AG04449 (cell line): ENCODE measurements at places on chromosomes 7 and 10.

DNA sequence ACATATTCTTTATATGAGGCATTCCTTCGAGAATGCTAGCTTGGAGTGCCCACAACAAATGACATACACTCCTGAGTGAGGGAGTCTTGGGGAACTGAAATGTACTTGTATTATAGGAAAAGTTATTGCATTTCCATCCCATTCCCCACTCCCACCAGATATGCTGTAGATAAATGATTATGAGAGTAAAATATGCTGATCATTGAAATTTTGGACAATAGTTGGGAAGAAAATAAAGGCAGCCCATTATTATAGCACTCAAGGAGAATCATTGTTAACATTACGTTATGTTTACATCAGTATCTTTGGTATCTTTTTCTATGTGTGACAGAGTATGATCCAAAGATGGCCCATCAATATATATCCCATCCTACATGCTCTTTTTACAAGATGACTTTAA, 194.4 kb downstream of the GATA3 start:
- DNase-seq, result no peak

- no peak for DNase-seq
These were observed 12.3 kb upstream of the TRDMT1 start for GRCh38 chr10:17213646-17214349.

GRCh38 chr10:132972149-132972985, 30.0 kb upstream of the CFAP46 start:
- DNase-seq, result no peak

DNA sequence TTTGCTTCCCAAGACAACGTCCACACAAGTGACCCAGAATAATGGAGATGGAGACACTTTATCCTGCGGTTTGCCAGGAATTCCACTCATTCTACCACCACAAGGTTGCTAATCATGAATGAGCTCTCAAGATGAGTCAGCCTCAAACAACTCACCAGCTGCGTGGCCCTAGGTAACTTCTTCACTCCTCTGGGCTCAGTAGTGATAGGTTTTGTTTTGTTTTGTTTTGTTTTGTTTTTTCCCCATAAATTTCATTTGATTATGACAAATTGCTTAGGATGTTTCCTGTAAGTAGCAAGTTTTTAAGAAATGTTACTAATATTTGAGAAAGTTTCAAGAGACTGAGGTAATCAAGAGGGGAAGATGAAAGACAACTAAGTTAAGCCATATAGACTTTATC, 286.8 kb downstream of the PARD3 start:
- peak; percentile 80 for DNase-seq

- no peak for DNase-seq
These were observed 634 bp upstream of the HOXA7 start for GRCh38 chr7:27156916-27157701.

DNA sequence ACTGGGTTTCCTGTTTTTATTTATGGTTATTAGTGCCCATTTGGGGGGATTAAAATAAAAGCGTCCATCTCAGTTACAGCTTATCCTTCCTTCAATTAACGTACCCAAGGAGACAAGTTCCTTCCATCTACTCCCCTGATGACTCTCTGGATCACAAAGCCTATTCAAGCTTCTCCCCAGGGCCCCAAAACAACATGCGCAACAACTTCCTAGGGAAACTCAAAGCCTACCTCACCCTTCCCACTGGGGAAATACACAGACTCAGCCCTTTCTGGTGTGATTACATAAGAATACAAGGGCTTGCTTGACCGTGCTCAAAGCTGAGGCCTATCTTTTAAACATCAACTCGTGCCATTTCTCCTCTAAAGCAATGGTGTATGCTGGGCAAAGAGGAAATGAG, 112.4 kb downstream of the CDK6 start:
- no peak for DNase-seq

DNA sequence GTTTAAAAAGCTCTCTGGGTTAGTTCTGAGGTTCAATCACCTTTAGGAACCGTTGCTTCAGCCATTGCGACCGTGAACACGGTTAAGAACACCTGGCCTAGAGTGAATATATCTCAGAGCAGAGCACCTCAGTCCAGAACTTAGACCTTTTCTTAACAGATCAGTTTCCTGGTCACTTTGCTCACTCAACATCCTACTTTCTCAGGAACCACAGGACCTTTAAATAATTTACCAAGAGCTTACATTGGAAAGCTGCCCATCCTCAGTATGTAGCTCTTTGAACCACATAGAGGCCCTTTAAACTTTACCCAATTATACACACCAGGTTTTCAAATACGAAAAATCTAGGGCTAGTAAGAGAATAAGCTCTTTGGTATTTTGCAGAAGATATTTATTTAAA, 153.2 kb downstream of the NRBF2 start:
- DNase-seq, result no peak

- no peak for DNase-seq
These were observed 15.8 kb downstream of the RPP30 start for GRCh38 chr10:90887555-90887954.

- no peak for DNase-seq
These were observed 120.1 kb downstream of the WDFY4 start for GRCh38 chr10:48804740-48805182.
